Endothelial cell (in vitro differentiated cells): ENCODE measurements at places on chromosomes 5 and 9. TPM values are rescaled to one million over a fixed set of nuclear protein-coding genes. Genes with fewer than 3 reads are reported as not detected.

The ZNF883 gene
- total RNA-seq = 6.1 TPM

The PNPLA7 gene
- total RNA-seq = 3.9 TPM

The CBY3 gene
- total RNA-seq = not detected

The PCDHGB5 gene
- 5.5 TPM for total RNA-seq

The TAF11L10 gene
- total RNA-seq = not detected

The SLC34A3 gene
- total RNA-seq = not detected

The SLC36A3 gene
- total RNA-seq = not detected

The FAM193B gene
- 97.6 TPM for total RNA-seq

The SHOC1 gene
- total RNA-seq = not detected

The GPR150 gene
- not detected for total RNA-seq

The PIP5KL1 gene
- 2.4 TPM for total RNA-seq

The PPP3R2 gene
- total RNA-seq = 2.2 TPM

The ANKRD55 gene
- total RNA-seq = not detected

The NIPAL4 gene
- total RNA-seq = not detected

The PRUNE2 gene
- 6.7 TPM for total RNA-seq

The NIM1K gene
- total RNA-seq = 0.15 TPM

The CCDC69 gene
- total RNA-seq = 1.2 TPM

The FAM114A2 gene
- 28.4 TPM for total RNA-seq

The ZNF454 gene
- total RNA-seq = 0.15 TPM

The SLC34A1 gene
- not detected for total RNA-seq

The DNAI1 gene
- 0.74 TPM for total RNA-seq

The SLC6A19 gene
- not detected for total RNA-seq

The KIF2A gene
- 56.8 TPM for total RNA-seq

The SMIM23 gene
- not detected for total RNA-seq

The PTGS1 gene
- 33.4 TPM for total RNA-seq

The GPR151 gene
- total RNA-seq = not detected

The LRRC70 gene
- 35.0 TPM for total RNA-seq

The ARL14EPL gene
- total RNA-seq = not detected

The PCDHGA5 gene
- total RNA-seq = 2.4 TPM

The TXNDC8 gene
- total RNA-seq = not detected

The MCIDAS gene
- total RNA-seq = not detected

The GABRB2 gene
- 0.26 TPM for total RNA-seq

The DNAJC25 gene
- 3.9 TPM for total RNA-seq

The HSD17B4 gene
- total RNA-seq = 160 TPM

The SOX30 gene
- total RNA-seq = 0.15 TPM

The SKIC3 gene
- total RNA-seq = 80.4 TPM

The SLCO4C1 gene
- 18.0 TPM for total RNA-seq

The CDH12 gene
- total RNA-seq = 0.26 TPM

The PARP8 gene
- total RNA-seq = 13.6 TPM

The PCDHA11 gene
- total RNA-seq = 7.8 TPM

The ST8SIA4 gene
- 30.3 TPM for total RNA-seq

The CENPP gene
- total RNA-seq = 4.5 TPM

The LCN6 gene
- not detected for total RNA-seq

The FAM78A gene
- total RNA-seq = 73.4 TPM

The ZDHHC11 gene
- 14.3 TPM for total RNA-seq

The C9orf43 gene
- total RNA-seq = 0.92 TPM

The SMU1 gene
- 23.7 TPM for total RNA-seq

The GPX3 gene
- total RNA-seq = 32.5 TPM

The ROPN1L gene
- 4.0 TPM for total RNA-seq

The NUTM2F gene
- not detected for total RNA-seq

The SPINK6 gene
- total RNA-seq = not detected

The PAEP gene
- total RNA-seq = not detected

The TMEM252 gene
- not detected for total RNA-seq
